ENCODE measurements at places on chromosomes 2 and 18. TPM values are rescaled to one million over a fixed set of nuclear protein-coding genes. Genes with fewer than 3 reads are reported as not detected.

DNA sequence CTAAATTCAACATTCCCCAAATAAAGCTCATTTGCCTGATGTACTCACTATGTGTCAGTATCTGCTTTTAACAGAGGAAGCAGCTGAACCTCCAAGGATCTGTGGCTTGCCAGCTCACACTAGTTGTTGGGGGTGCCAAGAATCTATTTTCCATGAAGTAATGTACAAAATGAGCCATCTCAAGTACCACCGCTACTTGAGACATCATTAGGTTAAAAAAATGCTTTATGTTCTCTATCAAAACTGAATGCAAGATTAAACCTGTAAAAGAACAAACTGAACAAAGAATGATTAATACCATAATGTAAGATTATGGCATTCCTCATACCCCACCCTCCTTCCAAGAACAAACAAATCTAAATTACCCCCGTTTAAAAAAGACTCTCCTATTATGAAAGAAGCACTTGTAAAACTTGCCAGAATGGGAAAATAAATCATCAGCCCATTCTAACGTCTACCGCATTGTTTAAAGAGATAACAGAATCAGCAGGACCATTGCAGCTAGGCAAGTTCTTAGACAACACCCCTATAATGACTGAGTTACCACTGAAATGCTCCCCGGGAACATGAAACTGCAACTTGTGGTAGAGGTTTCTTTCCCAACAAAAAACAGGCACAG, 471.6 kb downstream of the DLGAP1 start:
- no peak for DNase-seq

DNA sequence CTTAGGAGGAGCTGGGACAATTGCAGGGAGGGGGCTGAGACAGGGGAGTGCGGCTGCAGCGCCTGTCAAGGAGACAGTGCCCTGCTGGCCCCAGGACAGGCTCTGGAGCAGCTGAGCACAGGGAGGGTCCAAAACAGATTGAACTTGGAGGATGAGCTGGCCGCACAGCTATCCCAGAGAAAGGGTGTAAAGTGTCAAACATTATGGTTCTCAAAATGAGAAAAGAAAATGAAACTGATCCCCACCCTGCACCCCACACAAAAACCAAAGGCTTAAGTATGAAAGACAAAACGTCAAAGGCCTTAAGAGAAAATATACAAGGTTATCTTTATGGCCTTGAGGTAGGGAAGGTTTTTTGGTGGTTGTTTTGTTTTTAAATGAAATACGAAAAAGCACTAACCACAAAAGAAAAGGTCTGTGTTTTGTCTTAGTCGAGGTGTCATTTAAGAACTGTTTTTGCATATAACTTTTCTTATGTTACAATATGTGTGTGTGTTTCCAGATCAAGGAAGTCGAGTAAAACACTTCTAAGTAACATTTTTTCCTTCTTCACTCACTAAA, 111.8 kb downstream of the HDAC4 start:
- no peak for DNase-seq

GRCh38 chr18:71442731-71443141, 1101.4 kb downstream of the CBLN2 start:
- no peak for DNase-seq

- no peak for DNase-seq
Observed at GRCh38 chr2:46461709-46462171, 17.6 kb upstream of the TMEM247 start.

DNA sequence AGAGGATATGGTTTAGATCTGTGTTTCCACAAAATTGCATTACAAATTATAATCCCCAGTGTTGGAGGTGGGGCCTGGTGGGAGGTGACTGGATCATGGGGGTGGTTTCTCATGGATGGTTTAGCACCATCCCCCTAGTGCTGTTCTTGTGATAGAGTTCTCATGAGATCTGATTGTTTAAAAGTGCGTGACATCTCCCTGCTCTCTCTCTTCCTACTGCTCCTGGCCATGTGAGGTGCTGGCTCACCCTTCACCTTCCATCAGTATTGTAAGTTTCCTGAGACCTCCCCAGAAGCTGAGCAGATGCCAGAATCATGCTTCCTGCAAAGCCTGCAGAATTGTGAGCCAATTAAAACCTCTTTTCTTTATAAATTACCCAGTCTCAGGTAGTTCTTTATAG, 33.1 kb downstream of the LHCGR start:
- no peak for DNase-seq

GRCh38 chr2:215052404-215052803, 86.0 kb downstream of the ABCA12 start:
- DNase-seq: no peak

LYPD6 gene
- total RNA-seq: 7.9 TPM

MAP4K4 gene
- total RNA-seq: 115 TPM
